ENCODE measurements at places on chromosomes 3 and 15.

- no peak for DNase-seq
These were observed 10.0 kb downstream of the CCDC13 start for GRCh38 chr3:42763021-42763420.

GRCh38 chr3:169008776-169009358, 654.6 kb downstream of the MECOM start:
- no peak for DNase-seq

- no peak for DNase-seq
These were observed 62.9 kb downstream of the OPA1 start for GRCh38 chr3:193655831-193656433.

- no peak for DNase-seq
These were observed 172.6 kb downstream of the TBC1D2B start for GRCh38 chr15:77904901-77905300.

DNA sequence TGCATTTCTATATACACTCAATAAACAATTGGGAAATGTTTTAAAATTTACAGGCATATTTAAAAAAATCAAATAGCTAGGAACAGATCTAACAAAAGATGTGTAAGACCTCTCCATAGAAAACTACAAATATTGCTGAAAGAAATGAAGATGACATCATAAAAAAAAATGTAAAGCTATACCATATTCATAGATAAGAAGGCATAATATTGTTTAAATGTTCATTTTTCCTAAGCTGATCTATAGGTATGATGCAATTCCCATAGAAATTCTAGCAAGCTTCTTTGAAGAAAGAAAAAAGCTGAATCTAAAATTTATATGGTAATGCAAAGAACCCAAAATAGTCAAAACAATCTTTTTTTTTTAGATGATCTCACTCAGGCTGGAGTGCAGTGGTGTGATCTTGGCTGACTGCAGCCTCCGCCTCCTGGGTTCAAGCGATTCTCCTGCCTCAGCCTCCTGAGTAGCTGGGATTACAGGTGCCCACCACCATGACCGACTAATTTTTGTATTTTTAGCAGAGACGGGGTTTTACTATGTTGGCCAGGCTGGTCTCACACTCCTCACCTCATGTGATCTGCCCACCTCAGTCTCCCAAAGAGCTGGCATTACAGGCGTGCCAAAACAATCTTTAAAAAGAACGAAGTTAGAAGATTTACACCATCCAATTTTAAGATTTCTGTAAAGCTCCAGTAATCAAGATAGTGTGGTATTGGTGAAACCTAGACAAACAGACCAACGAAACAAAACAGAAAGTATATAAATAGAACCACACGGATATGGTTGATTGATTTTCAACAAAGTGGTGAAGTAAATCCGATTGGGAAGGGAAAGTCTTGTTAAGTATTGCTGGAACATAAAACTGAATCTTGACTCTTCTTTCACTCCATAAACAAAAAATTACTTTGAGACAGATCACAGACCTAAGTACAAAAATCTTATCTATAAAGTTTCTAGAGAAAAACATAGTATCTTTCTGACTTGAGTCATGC, 6.3 kb upstream of the BHLHE40 start:
- DNase-seq = no peak

DNA sequence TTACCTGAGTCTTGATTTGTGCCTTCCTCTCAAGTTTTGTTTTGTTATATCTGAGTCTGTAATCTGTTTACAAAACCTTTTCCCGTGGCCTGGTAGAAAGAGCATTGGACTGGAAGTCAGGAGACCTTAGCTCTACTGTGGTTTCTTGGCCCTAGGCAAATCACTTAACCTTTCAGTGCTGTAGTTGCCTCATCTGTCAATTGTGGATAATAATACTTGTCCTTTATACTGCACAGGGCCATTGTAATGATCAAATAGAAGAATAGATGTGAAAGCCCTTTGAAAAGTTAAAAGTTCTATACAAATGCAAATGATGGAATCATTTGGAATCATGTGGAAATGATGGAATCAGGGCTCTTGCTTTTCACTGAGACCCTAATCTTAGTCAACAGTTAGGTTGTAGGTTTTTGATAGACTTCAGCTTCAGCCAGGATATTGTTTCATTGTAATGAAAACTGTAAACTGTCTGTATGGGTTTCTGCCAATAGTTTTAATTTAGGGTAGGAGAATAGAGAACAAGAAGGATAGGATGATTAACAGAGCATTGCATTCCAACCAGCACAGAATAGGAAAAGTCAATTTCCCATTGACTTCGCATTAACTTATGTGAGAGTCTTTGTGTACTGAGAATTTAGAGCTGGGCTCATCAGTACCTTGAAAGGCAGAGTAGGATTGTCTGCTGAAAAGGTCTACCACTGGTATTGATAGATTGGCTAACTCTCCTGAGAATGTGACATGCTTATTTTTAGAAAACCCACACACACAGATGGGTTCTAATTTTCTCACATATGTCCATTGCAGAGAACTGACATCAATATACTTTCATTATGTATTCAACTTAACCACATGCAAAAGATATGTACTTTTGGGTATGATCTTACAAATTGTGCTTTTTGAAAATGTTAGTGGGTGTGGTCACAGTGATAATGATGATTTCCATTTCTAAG, 21.8 kb downstream of the MAP2K5 start:
- DNase-seq = no peak

- DNase-seq = no peak
These were observed 173.8 kb downstream of the SMAD6 start for GRCh38 chr15:66875588-66876420.

DNA sequence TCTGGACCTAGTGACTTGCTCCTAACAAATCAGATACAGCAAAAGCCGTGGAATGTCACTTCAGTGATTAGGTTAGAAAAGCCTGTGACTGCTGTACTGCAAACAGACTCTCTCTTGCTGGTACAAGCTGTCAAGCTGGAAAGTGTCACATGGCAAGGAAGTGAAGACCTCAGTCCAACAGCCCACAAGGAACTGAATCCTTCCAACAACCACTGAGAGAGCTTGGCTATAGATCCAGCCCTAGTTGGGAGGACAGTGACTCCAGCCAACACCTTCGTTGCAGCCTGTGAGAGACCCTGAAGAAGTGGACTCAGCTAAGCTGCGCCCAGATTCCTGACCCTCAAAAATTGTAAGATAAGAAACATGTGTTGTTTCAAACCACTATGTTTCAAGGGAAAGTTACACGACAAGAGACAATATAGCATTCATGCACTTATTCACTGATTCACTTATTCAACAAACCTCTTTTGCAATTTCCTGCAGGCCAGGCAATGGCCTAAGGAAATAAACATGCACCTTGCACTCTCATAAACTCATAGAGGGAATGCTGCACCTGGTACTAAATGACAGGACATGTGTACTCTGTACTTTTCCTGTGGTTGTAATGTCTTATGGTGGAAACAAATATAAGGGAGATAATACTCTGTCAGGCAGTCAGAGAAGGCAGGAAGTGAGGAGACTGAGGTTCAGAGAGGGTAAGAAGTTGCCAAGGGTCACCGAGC, 142.9 kb downstream of the CADPS start:
- DNase-seq = no peak

GRCh38 chr3:184551103-184551502, 10.5 kb upstream of the EPHB3 start:
- no peak for DNase-seq

DNA sequence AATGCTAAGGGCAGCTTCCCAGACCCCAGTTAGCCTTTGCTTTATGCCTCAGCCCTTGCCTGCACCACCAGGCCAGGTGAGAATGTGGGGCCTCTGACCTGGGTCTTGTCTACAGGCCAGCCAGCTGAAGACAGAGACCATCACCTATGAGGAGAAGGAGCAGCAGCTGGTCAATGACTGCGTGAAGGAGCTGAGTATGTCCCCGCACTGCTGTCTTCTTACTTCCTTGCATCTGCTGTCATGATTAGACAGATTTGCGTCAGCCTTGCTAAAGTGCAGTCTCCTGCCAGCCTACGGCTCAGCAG, 74.6 kb downstream of the CCK start:
- DNase-seq = no peak

- DNase-seq = no peak
These were observed 23.7 kb downstream of the PHLDB2 start for GRCh38 chr3:111882799-111883198.

DNA sequence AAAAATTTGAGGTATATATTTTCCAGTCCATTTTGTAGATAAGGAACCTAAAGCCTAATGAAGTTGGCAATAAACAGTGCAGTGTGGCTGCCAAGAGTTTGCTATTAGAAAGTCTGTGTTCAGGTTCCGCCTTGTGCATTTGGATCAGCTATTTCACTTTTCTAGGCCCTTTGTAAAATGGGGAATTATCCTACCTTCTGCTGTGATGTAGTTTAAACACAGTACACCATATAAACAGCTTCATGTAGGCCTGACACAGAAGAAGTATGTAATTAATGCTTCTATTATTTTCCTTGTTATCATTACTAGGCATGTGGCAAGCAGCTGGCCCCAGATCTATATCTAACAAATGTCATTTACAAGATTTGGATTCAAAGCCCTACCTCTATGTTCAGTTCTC, 456.3 kb downstream of the GABRG3 start:
- no peak for DNase-seq

DNA sequence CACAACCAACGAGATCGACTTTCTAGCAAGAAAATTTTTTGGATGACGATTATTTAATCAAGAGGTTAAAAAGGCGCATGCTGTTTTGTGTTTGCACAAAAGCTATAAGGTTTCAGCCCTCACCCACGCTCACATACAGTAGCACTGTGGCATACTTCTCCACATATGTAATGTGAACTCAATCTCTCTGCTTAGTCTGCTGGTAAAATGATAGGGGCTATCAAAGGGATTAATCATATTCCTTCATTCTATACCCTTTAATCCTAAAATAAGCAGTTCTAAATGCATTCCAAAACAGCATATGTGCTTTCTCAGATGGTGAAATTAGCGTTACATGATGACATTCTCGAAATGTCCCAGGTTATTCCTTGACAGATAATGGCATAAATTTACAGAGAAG, 196.9 kb upstream of the PRICKLE2 start:
- no peak for DNase-seq

DNA sequence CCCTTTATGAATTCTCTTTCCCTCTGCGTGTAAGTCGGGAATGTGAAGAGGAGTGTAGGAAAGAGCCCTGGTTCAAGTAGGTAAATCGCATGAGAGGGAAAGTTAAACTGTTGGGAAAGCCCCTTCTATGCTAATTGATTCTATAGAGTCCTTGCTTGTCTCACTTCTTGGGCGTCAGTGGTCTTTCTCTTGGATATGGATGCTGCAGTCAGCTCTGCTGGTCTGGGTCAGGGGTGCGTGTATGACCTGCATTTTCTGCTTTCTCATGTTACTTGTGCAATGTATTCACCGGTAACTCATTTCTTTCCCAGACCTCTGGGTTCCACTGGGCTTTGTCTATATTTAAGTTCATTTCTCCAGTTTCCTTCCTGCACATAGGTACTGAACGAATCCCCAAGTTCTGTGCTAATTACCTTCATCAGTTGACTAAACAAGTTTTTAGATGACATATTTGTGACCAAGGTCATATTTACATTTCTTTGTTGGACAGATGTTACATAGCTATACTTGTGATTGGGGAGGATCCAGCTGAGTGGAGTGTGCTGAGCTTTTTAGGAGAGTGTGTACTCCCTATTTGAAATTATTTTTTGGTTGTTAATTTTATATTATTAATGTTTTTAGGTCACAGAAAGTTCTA, 1.4 kb downstream of the SETD5 start:
- no peak for DNase-seq

DNA sequence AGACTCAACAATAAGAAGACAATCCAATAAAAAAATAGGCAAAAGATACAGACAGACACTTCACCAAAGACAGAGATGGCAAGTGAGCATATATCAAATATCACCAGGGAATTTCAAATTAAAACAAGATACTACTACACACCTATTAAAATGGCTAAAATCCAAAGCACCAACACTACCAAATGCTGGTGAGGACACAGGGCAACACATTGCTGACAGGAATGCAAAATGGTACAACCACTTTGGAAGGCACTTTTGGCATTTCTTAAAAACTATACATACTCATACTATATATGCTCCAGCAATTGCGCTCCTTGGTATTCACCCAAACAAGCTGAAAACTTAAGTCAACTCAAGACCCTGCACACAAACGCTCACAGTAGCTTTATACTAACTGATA, 12.9 kb downstream of the DLG1 start:
- no peak for DNase-seq

GRCh38 chr3:131178710-131179375, 152.2 kb downstream of the NEK11 start:
- DNase-seq = no peak

DNA sequence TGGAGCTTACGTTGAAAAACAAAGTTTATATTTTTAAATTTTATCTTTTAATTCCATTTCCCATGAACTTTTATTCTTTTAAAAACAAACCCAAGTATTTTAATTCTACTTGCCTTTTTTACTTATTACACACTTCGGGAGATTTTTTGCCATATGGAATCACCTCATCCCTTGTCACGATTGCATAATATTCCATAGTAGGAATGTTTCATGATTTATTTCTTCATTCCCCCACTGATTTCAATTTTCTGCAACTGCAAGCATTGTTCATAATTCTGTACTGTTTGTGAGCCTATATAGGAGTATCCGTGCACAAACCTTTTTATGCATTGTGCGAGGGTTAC, 574 bp upstream of the SLC25A36 start:
- DNase-seq = no peak

DNA sequence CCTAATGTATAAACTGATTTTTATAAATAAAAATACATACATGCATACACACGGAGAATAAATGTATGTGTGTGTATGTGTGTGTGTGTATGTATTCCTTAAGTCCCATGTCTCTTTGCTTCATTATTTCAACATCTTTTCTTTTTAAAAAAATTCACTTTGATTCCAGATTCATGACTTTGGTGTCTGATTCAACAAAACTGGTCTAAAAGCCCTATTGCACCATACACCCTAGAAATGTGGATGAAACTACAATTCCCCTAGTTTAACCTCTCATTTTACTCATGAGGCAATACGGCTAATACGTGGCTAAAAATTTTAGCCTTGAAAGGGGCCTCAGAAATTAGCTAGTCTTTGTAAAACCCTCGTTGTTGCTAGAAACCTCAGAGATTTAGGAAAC, 228.1 kb downstream of the ADAMTS9 start:
- DNase-seq = no peak

DNA sequence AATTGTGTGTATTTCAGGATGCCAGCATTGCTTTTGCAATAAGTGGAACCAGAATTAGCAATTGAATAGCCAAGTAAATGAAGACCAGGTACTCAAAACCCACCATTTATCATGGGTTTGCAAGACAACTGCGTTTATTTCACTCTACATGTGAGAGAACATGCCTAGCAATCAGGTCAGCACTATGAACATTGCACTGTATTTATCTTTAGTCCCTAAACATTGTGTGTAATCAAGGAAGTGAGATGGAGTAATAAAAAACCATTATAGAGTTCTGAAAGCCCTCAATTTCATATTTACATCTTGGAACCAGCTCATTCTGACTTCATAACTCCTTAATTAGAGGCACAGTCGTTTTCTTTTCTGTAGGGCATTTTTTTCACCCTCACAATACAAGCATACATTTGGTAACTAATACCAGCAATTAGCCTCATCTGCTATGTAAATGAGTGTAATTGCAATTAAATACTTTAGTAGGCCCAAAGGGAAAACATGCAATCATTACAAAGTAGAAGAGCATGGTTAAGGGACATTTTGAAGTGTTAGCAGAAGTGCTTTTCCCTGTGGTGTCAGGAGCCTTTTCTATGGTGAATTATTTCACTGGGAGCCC, 153.1 kb upstream of the DPH6 start:
- DNase-seq = no peak

GRCh38 chr15:47932261-47932660, 188.5 kb upstream of the SLC24A5 start:
- no peak for DNase-seq

- no peak for DNase-seq
These were observed 980 bp downstream of the PARP9 start for GRCh38 chr3:122562923-122563716.

GRCh38 chr3:182524711-182525401, 268.4 kb upstream of the ATP11B start:
- no peak for DNase-seq
